Muscle of leg (tissue), 16 donors: ENCODE measurements at places on chromosomes 1 and 21.
A peak's percentile ranks its signal among the peaks of the same experiment; 100 is the strongest.

- H3K4me3 ChIP-seq = no peak overlapping the region
- no peaks in the 10 kb centered on the region for H3K27me3 ChIP-seq
- H3K4me1 ChIP-seq = peaks cover 7% of the 10 kb centered on the region
- H3K27ac ChIP-seq = no peak overlapping the region
Measured at GRCh38 chr1:33970148-33970825, 106.4 kb downstream of the HMGB4 start.

- no peaks in the 10 kb centered on the region for H3K36me3 ChIP-seq
- no peaks in the 10 kb centered on the region for H3K4me1 ChIP-seq
- no peaks in the 10 kb centered on the region for H3K27me3 ChIP-seq
- no peak for DNase-seq
Measured at GRCh38 chr1:157403608-157404007, 148.7 kb downstream of the FCRL5 start.

GRCh38 chr1:168626326-168626725, 49.9 kb downstream of the XCL1 start:
- no peaks in the 10 kb centered on the region for H3K27me3 ChIP-seq
- no peak overlapping the region for H3K4me3 ChIP-seq
- peaks cover 2% of the 10 kb centered on the region for H3K4me1 ChIP-seq
- H3K36me3 ChIP-seq = no peaks in the 10 kb centered on the region
- no peak overlapping the region for H3K27ac ChIP-seq
- no peak for DNase-seq

- H3K4me3 ChIP-seq = no peak overlapping the region
- no peaks in the 10 kb centered on the region for H3K27me3 ChIP-seq
- H3K36me3 ChIP-seq = no peaks in the 10 kb centered on the region
- no peaks in the 10 kb centered on the region for H3K4me1 ChIP-seq
- DNase-seq = no peak
Measured at GRCh38 chr21:21439761-21440160, 441.6 kb downstream of the NCAM2 start.

DNA sequence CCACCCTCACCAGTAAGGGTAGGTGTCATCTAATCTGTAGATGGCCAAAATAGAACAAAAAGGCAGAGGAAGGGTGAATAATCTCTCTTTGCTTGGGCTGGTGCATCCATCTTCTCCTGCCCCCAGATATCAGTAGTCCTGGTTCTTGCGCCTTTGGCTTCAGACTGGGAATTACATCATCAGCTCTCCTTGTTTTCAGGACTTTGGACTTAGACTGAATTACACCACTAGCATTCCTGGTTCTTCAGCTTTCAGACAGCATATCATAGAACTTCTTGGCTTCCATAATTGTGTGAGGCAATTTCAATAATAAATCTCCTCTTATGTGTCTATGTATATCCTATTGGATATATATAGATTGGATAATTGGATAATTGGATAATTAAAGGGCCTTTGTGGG, 403.0 kb upstream of the USP24 start:
- H3K4me3 ChIP-seq = no peak overlapping the region
- no peaks in the 10 kb centered on the region for H3K27me3 ChIP-seq
- DNase-seq = no peak
- peak overlapping the region; percentile 1 for H3K27ac ChIP-seq
- no peaks in the 10 kb centered on the region for H3K4me1 ChIP-seq

DNA sequence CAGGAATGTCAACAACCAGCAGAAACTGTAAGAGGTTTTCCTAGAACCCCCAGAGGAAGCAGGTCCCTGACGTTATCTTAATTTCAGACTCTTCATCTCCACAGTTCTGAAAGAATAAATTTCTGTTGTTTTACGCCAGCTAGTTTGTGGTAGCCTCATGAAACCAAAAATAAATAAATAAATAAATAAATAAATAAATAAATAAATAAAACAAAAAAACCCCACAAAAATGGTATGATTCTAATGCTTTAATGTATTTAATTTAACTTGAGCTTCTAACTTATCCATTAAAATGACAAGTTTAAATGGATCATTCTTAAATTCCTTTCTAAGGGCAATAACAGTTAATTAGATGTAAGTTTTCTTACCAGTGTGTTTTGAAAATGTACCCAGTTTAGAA, 293.8 kb upstream of the ADAMTS5 start:
- H3K4me3 ChIP-seq = no peak overlapping the region
- no peak for DNase-seq
- no peak overlapping the region for H3K27ac ChIP-seq

- no peaks in the 10 kb centered on the region for H3K27me3 ChIP-seq
- peak overlapping the region; percentile 91 for H3K27ac ChIP-seq
- no peak overlapping the region for H3K4me3 ChIP-seq
- peaks cover 24% of the 10 kb centered on the region for H3K4me1 ChIP-seq
Measured at GRCh38 chr1:31954607-31955283, 16.6 kb upstream of the PTP4A2 start.

- H3K4me1 ChIP-seq = peaks cover 2% of the 10 kb centered on the region
- no peaks in the 10 kb centered on the region for H3K36me3 ChIP-seq
- DNase-seq = no peak
- no peak overlapping the region for H3K4me3 ChIP-seq
- no peaks in the 10 kb centered on the region for H3K27me3 ChIP-seq
Measured at GRCh38 chr1:161771973-161772372, 5.9 kb downstream of the ATF6 start.

- DNase-seq = peak; percentile 71
- no peak overlapping the region for H3K4me3 ChIP-seq
- H3K4me1 ChIP-seq = peaks cover 3% of the 10 kb centered on the region
- no peaks in the 10 kb centered on the region for H3K27me3 ChIP-seq
- H3K36me3 ChIP-seq = no peaks in the 10 kb centered on the region
- no peak overlapping the region for H3K27ac ChIP-seq
Measured at GRCh38 chr1:59007820-59008598, 224.2 kb upstream of the JUN start.

GRCh38 chr1:55055951-55056631, 16.7 kb downstream of the PCSK9 start:
- no peak overlapping the region for H3K4me3 ChIP-seq
- H3K36me3 ChIP-seq = peaks cover 4% of the 10 kb centered on the region
- no peaks in the 10 kb centered on the region for H3K27me3 ChIP-seq
- no peak overlapping the region for H3K27ac ChIP-seq

DNA sequence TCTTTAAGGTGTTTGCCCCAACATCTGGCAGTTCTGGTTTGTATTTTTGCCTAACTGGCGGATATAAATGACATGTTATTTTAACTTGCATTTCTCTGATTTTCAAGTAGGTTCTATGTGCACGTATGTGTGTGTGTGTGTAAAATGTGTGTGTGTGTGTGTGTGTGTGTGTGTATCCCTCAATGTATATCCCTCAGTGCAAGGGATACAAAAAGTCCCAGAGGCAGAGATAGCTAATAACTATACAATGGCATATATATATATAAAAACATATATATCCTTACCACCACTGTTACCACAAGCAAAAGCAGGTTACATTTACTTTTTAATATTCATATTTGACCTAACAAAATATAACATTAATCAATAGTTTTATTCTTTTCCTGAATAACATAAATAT, 95.0 kb upstream of the NR5A2 start:
- no peaks in the 10 kb centered on the region for H3K36me3 ChIP-seq
- DNase-seq = no peak
- H3K27me3 ChIP-seq = no peaks in the 10 kb centered on the region
- no peak overlapping the region for H3K27ac ChIP-seq

DNA sequence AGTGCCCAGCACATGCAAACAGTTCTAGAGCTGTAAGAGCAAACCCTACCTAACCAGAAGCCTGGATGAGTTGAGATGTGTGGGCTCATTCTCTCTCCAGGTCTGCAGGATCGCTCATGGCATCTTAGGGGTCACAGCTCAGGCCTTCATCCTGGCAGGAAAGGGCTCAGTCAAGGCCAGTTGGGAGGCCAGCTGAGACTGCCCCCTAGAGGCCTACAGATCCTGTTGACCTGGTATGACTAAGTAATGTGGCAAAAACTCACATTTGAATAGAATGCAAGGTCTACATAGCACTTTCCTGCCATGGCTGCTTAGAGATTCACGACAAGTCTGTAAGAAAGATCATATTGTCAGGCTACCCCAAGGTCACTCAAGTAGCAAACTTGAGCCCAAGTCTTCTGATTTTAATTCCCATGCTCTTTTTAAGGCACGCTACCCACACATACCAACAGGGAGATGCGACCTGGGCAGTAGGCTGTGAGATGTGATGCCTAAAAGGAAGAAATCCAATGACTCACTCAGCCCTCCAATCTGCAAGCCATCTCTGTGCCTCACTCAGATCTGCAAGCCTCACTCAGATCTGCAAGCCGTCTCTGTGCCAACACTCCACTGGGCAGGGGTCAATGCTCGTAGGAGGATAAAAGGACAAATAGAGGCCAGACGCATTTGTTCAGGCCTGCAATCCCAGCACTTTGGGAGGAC, 5.1 kb upstream of the CAPN8 start:
- no peaks in the 10 kb centered on the region for H3K36me3 ChIP-seq
- no peak overlapping the region for H3K27ac ChIP-seq
- H3K27me3 ChIP-seq = peaks cover 7% of the 10 kb centered on the region
- DNase-seq = no peak
- no peak overlapping the region for H3K4me3 ChIP-seq

DNA sequence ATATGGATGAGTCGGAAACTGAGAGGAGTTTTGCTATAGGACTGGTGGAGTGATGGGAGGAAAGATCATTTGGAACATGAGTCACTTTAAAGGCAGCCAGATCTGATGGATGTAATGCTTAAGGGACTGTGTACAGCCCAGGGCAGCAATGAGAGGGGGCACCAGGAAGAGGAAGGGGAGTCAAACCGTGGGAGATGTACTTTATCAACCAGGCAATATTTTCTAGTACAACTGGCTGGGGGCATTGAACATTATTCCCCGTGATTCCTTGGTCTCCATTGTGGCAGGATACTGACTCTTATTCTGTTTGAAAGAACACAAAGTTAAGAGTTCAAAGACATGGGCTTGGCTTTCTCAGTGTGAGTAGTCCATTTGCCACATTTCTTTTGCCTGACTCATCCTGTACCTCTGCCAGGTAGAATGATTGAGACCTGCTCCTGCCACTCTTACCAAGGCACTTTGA, 268.2 kb upstream of the NR5A2 start:
- no peak overlapping the region for H3K4me3 ChIP-seq
- no peak for DNase-seq
- H3K27ac ChIP-seq = no peak overlapping the region
- no peaks in the 10 kb centered on the region for H3K36me3 ChIP-seq
- H3K4me1 ChIP-seq = no peaks in the 10 kb centered on the region

DNA sequence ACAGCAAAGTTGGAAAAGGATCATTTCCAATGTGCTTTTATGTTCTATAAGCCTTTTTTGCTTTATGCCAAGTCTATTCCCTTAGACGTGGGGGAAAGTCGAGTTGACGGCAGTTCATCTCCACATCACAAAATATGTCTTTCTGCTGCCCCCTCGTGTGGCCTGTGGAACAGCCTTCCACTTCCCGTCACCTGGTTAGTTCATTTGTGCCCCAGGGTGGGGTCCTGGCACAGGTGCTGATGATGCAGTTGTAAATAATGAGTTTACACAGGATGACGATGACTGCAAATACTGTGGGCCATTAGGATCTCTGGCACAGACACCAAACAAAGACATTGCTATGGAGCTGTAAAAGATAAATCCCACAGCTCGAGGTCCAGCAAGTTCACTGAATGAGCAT, 10.0 kb upstream of the OTUD3 start:
- no peaks in the 10 kb centered on the region for H3K4me1 ChIP-seq
- no peak overlapping the region for H3K27ac ChIP-seq
- no peak for DNase-seq
- no peak overlapping the region for H3K4me3 ChIP-seq
- peaks cover 8% of the 10 kb centered on the region for H3K27me3 ChIP-seq

DNA sequence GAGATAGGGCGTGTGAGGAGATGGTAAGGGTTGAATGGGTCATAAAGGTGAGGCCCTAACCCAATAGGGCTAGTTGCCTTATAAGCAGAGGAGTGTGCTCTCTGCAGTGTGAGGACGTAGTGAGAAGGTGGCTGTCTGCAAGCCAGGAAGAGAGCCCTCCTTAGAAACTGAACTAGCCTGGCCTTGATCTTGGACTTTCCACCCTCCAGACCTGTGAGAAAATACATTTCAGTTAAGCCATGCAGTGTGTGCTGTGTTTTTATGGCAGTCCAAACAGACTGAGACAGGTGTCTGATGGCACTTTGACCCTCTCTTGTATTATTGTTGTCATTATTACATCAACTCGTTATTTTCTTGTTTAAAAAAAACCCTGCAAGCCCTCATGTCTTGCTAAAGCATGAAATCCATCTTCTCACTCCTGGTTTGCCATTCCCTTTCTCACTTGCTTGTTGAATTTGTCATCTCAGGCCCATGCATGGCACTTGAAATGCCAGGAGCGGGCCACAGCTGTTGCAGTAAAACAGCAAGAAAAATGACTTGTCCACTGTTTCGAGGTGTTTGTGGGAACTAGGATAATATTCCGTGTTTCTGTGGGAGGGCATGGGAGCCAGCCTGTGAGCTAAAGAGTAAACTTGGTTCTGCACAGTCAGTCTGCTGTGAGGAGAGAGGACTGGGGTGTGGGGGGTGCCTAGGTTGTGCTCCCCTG, 78.6 kb downstream of the STUM start:
- H3K4me1 ChIP-seq = peaks cover 33% of the 10 kb centered on the region
- DNase-seq = no peak
- H3K27ac ChIP-seq = peak overlapping the region; percentile 32

DNA sequence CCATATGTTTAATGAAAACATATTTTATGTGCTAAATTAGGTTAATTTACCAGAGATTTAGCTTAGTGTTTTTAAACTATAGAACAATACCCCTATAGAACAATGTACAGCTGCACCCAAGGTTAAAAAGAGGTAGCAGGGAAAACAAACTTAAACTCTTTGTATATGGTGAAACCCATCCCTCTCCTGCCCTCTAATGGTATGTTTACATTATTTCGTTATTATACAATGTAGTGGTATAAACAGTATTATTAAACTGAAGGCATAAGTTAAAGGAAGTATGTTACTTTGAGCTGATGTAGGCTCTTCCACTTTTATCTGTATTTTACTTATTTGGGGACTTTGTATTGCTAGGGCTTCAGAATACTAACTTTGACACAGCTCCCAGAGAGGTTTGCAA, 16.7 kb upstream of the ZYG11A start:
- DNase-seq = no peak
- no peak overlapping the region for H3K27ac ChIP-seq

- no peaks in the 10 kb centered on the region for H3K4me1 ChIP-seq
- H3K36me3 ChIP-seq = peaks cover 21% of the 10 kb centered on the region
- no peaks in the 10 kb centered on the region for H3K27me3 ChIP-seq
- H3K27ac ChIP-seq = no peak overlapping the region
Measured at GRCh38 chr1:236875975-236876374, 80.9 kb downstream of the MTR start.

- DNase-seq = no peak
- H3K4me3 ChIP-seq = no peak overlapping the region
- no peaks in the 10 kb centered on the region for H3K27me3 ChIP-seq
- peaks cover 21% of the 10 kb centered on the region for H3K4me1 ChIP-seq
Measured at GRCh38 chr1:23381233-23381885, 11.7 kb upstream of the ZNF436 start.
